ENCODE measurements at places on chromosomes 13 and 19.

DNA sequence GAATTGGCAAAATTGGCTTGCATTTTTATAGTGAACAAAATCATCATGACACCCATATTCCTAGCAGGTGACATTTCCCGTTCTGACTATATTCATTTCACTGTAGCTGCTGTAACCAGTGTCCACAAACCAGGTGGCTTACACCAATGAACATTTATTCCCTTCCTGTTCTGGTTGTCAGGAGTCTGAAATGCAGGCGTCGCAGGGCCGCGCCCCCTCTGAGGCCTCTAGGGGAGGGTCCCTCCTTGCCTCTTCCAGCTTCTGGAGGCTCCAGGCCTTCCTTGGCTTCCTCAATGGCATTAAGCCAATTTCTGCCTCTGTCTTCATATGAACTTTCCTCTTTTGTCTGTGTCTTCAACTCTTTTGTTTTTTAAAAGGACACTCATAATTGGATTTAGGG lies 6.5 kb upstream of the RLN3 start:
- DNase-seq = no peak

DNA sequence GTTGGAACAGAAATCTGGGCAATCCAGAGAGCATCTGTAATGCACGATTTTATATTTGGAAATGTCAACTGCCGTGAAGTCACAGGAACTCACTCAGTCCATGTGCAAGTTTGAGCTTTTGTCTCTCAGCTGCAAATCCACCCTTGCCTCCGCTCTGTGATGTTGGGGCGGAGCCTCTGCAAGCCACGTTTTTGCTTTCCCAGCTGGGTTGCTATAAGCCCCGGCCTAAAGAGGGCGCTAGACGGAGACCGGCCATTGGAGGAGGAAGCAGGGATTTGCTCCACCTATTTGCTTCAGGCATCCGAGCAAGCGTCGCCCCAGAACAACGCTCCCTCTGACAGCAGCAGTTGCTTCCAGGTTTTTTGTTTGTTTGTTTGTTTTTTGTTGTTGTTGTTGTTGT lies 56.2 kb downstream of the TRPM4 start:
- no peak for DNase-seq

GRCh38 chr19:8194528-8195267 lies 14.5 kb upstream of the CERS4 start:
- DNase-seq = no peak

GRCh38 chr13:69234171-69234570 lies 873.5 kb upstream of the ATXN8OS start:
- no peak for DNase-seq

GRCh38 chr19:39307046-39307821 lies 11.0 kb downstream of the IFNL1 start:
- no peak for DNase-seq

DNA sequence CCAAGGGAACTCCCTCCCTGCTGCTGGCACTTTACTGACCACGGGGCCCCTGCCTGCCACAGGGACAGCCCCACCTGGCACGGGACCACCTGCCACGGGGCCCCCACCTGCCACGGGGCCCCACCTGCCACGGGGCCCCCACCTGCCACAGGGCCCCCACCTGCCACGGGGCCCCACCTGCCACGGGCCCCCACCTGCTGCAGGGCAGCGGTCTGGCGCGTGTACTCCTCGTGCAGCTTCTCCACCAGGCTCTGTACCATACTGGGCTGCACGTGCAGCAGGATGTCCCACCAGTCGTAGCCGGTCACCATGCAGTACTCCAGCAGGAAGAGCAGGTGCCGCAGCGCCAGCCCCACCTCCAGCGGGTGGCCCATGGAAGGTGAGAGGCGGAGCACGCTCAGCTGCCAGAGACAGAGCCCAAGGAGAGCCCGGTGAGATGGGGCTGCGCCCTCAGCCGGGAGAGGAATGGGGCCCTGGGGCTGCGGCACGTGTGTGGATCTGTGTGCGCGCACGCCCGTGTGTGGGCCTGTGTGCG lies 16.1 kb downstream of the MED16 start:
- no peak for DNase-seq

- no peak for DNase-seq
Observed at GRCh38 chr13:96481482-96481881, 391.6 kb downstream of the HS6ST3 start.

DNA sequence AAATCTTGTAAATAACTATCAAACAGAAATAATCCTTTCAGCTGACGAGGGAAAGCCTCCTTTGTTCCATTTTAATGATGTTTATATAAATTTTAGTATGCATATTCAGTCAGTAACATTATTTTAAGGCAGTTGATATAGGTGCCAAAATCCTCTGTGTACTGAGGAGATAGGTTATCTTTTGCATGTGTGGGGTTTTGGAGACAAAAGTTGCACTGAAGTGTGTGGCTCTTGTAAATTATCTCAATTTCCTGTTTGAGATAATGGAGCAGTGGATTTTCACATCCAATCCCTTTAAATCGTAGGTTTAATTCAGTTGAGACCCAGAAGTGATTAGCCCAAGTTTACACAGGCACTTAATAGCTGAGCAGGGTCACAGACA lies 106.6 kb downstream of the RGCC start:
- no peak for DNase-seq

GRCh38 chr19:16089010-16089846 lies 12.9 kb downstream of the TPM4 start:
- DNase-seq = no peak

- no peak for DNase-seq
Observed at GRCh38 chr13:78437781-78438180, 165.6 kb downstream of the POU4F1 start.

DNA sequence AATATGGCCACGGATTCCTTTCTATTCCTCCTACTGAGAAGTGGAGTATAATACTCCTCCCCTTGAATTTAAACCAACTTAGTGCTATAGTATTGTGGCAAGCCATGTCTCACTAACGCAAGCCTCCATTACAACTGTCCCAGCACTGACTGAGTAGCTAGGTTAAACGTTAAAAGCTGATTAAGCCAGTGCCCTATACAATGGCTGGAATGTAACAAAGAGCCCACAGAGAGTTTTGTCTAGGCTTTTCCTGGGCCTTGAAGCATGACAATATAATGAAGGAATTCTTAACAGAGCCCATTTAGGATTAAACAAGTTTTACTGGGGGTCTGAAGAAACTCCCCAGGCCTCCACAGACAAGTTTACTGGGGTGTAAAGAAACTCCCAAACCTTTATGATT lies 254.5 kb upstream of the DACH1 start:
- no peak for DNase-seq

GRCh38 chr19:16886305-16886880 lies 2.4 kb upstream of the F2RL3 start:
- DNase-seq = peak; percentile 71

GRCh38 chr13:78185700-78186099 lies 267.1 kb upstream of the EDNRB start:
- no peak for DNase-seq

- DNase-seq = no peak
Observed at GRCh38 chr13:35480346-35480745, 3.9 kb upstream of the MAB21L1 start.

DNA sequence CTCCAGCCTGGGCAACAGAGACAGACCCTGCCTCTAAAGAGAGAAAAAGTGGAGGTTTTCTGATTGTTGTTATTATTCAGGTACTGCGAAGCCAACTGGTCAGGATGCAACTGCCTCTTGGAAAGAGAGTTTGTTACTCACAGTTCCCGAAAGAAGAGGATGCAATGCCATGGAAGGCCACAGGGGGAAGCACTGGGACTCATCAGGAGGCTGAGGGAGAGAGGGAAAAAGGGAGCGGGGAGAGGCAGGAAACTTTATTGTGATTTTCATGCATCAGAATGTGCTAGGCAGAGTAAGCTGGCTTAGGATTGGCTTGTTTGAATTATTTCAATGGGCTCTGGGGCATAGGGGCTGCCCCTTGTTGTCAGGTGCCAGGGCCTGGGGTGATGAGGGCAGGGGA lies 27.6 kb downstream of the MYO9B start:
- DNase-seq = no peak

- DNase-seq = peak; percentile 94
Observed at GRCh38 chr19:9945319-9945966, 9.1 kb upstream of the OLFM2 start.

GRCh38 chr13:82571653-82572052 lies 1310.6 kb downstream of the SLITRK1 start:
- DNase-seq = no peak

DNA sequence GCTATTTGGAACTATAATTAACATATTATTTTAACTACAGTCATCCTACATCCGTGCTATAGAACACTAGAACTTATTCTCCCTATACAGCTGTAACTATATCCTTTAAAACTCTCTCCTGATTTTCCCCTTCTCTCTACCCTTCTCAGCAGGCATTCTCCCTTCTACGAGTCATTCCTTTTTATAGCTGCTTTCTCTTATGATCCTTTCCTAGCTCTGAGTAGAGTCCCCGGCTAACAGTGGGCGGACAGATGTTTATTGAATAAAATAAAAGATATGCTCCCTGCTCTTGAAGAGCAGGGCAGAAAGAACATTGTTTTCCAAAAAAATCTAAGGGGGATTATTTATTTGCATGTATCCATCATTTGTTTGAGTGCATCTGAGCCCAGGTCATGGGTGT lies 246.5 kb upstream of the TMTC4 start:
- no peak for DNase-seq

GRCh38 chr19:44613295-44614178 lies at the start of gene IGSF23:
Gene IGSF23 (plus strand): TSS chr19:44613563. CDS start chr19:44613646, 83 bp downstream.
- DNase-seq = no peak

DNA sequence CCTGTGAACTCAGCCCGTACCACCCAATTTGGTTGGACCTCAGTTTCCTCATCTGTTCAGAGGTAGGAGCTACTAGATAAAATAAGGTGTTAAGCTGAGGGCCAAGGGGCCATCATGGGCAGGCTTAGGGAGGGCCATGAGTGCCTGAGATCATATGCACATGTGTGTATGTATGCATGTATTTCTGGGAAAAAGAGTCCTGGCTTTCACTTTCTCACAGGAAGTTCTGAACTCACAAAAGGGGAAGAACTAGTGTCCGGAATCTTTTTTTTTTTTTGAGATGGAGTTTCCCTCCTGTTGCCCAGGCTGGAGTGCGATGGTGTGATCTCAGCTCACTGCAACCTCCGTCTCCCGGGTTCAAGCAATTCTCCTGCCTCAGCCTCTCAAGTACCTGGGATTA lies 18.9 kb downstream of the TGFB1 start:
- no peak for DNase-seq

GRCh38 chr13:26021956-26022355 lies 29.9 kb downstream of the SHISA2 start:
- DNase-seq = no peak

DNA sequence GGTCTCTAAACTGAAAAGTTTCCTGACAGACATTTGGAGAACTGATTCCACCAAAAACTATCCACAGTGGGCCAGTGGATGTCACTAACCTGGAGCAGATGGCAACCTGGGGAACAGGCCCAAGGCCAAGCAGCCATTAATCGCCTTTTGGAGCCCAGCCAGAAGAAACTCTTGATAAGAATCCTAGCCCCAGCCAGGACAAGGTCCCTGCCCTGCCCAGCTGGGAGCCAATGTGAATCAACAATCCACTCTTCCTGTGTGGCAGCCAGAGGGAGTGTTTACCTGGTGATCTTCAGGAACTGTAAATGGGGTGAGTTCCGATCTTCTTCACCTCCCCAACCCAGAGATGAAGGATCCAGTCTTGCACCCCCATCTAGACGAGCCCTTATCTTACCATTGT lies 14.5 kb upstream of the IGSF23 start:
- DNase-seq = no peak

GRCh38 chr13:65336916-65337315 lies 1893.2 kb downstream of the PCDH9 start:
- no peak for DNase-seq

- no peak for DNase-seq
Observed at GRCh38 chr19:14992780-14993179, 13.1 kb upstream of the SLC1A6 start.

GRCh38 chr13:113749967-113750366 lies 9.1 kb upstream of the TMEM255B start:
- DNase-seq = no peak

DNA sequence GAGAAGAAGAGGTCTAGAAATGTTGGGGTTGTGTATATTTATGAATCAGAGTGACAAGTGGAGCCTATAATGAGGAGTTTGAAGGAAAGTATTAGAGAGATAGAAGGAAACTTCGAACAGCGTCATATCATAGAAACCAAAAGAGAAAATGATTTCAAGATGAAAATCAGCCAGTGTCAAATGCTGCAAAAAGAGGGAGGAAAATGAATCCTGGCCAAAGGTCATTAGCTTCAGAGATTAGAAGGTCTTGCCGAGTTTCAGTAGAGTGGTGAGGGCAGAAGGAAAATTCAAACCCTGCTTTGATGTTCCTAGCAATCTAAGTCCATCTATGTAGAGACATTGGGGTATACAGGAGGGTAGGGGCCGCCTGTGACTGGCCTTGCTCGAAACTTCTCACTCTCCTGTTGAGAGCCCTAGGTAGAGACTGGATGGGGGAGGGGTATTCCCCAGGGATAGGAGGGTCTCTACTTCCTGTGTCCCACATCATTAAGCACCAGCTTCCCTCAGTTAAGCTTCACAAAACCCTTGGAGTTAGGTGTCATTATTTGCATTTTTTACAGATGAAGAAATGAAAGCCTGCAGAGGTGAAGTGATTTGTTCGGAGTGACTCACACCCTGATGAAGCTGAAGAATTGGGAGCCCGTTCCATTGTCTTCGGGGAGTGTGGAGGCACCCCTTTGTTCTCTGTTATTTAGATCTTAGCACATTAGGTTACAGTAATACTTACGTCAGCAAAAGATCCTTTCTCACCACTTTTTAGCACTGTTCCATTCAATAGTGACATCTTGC lies 62.8 kb downstream of the FGF9 start:
- DNase-seq = no peak

GRCh38 chr19:51462276-51462675 lies 4.0 kb upstream of the SIGLEC8 start:
- no peak for DNase-seq

- no peak for DNase-seq
Observed at GRCh38 chr19:6573350-6573749, 17.6 kb downstream of the CD70 start.

DNA sequence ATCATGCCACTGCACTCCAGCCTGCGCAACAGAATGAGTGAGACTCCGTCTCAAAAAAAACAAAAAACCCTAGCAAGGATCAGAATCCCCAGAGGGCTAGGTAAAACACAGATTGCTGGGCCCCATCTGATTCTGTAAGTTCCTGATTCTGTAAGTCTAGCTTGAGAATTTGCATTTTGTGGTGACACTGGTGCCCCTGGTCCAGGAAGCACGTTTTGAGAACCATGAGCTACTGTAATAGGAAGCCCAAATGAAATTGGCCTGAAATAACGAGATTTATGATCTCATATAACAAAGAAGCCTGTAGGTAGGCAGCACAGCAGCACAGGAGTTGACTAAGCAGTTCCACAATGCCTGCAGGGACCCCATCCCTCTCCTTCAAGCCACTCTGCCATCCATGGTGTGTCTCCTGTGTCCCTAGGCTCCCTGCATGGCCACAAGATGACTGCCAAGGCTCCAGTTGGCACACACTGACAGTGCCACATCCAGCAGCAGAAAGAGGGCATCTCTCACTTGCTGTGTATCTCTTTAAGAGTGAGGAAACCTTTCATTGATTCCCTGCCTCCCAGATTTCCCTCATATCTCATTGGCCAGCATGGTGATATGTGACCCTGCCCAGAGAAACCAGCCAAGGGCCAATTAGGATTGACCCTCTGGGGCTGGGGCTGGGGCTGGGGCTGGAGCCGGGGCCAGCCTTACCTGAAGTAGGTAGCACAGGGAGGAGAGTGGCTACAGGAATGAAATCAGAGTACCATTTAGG lies 21.7 kb downstream of the SIPA1L3 start:
- DNase-seq = no peak

Data from AG08395 (cell line).